Left lobe of liver (tissue), 2 donors: ENCODE measurements at places on chromosomes 16 and 17. TPM values are rescaled to one million over a fixed set of nuclear protein-coding genes. Genes with fewer than 3 reads are reported as not detected.

Gene ABCA8
- total RNA-seq = 35.6 TPM

Gene PARD6A
- total RNA-seq = 3.4 TPM

Gene KRTAP2-1
- not detected for total RNA-seq

Gene PDE6G
- 0.40 TPM for total RNA-seq

Gene CDR2L
- 1.2 TPM for total RNA-seq

Gene ZFP3
- 0.83 TPM for total RNA-seq

Gene POLR3E
- total RNA-seq = 26.1 TPM

Gene SHPK
- 26.9 TPM for total RNA-seq

Gene PFAS
- 18.9 TPM for total RNA-seq

Gene EPN3
- 0.35 TPM for total RNA-seq

Gene NGFR
- 14.0 TPM for total RNA-seq

Gene DDX28
- 5.1 TPM for total RNA-seq

Gene CIBAR2
- not detected for total RNA-seq

Gene CFAP52
- total RNA-seq = not detected

Gene HSPB9
- 1.1 TPM for total RNA-seq

Gene ENPP7
- 2.9 TPM for total RNA-seq

Gene RAB37
- total RNA-seq = 14.0 TPM

Gene RPH3AL
- 87.4 TPM for total RNA-seq

Gene NPIPB9
- total RNA-seq = 2.3 TPM

Gene CACNG1
- total RNA-seq = not detected

Gene CDYL2
- 5.4 TPM for total RNA-seq

Gene CPHXL2
- total RNA-seq = not detected

Gene TNRC6C
- total RNA-seq = 11.0 TPM

Gene CDRT15
- not detected for total RNA-seq

Gene SLC4A1
- 1.8 TPM for total RNA-seq

Gene MGAT5B
- not detected for total RNA-seq

Gene KRT33B
- not detected for total RNA-seq

Gene TPSD1
- not detected for total RNA-seq

Gene CNP
- 31.4 TPM for total RNA-seq

Gene TM4SF5
- 79.0 TPM for total RNA-seq

Gene ARL5C
- total RNA-seq = not detected

Gene FOXO3B
- 0.93 TPM for total RNA-seq

Gene FAM171A2
- 0.20 TPM for total RNA-seq

Gene PRSS27
- 0.45 TPM for total RNA-seq

Gene KRT14
- not detected for total RNA-seq

Gene SLC13A5
- total RNA-seq = 273 TPM

Gene NFE2L1
- total RNA-seq = 150 TPM

Gene USP31
- total RNA-seq = 10.1 TPM

Gene HES7
- total RNA-seq = not detected

Gene OR3A3
- total RNA-seq = not detected
